ENCODE measurements at places on chromosomes 12 and 14. TPM values are rescaled to one million over a fixed set of nuclear protein-coding genes. Genes with fewer than 3 reads are reported as not detected.

IKBIP gene
- 32.1 TPM for total RNA-seq

DNA sequence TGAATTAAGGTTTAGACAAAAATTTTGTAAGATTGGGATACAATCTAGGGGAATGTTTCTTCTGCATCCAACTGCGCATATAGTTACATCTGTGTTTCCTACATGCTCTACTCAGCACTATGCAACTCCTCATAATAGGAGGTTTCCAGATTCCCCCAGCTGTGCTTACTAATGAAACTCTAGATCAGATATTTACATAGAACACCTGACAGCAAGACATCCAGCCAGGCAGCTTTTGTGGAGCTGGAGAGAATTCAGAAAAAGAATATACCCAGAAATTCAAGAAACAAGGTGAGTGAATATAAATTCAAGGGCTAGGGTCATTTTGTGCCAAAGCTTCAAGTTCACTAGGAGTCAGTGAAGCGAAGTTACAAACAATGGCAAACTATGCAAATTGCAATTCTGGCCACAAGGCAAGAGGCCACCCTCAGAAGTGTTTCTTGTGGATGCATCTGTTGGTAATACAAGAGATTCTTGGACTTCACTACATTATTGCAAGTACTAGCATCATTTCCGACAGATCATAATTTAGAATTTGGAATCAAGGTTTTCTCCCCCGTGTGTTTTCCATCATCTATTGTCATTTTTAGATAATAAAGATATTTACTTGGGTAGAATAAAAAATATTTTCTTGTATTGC is 341.2 kb upstream of the NAV3 start:
- peaks cover 4% of the 10 kb centered on the region for H3K4me1 ChIP-seq
- peak overlapping the region; percentile 44 for H3K27ac ChIP-seq
- no peak overlapping the region for H3K4me3 ChIP-seq
- DNase-seq = peak; percentile 92
- H3K27me3 ChIP-seq = no peaks in the 10 kb centered on the region

DNA sequence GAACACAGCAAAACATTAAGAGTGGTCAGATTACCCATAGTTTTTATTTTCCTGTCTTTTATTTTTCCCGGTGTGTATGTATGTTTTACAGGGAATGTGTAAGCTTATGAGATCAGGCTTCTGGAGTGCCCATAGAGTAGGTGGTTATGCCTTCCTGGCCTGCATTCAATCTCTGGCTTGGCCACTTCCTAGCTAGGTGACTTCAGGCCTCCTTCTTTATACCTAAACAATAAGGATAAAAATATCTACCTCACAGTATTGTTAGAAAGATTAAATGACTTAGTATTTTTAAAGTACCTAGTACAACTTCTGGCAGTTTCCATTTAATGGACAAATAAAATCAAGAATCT is 42.4 kb downstream of the ITPR2 start:
- no peaks in the 10 kb centered on the region for H3K36me3 ChIP-seq
- no peak overlapping the region for H3K27ac ChIP-seq
- H3K4me1 ChIP-seq = no peaks in the 10 kb centered on the region
- no peak overlapping the region for H3K4me3 ChIP-seq
- H3K27me3 ChIP-seq = no peaks in the 10 kb centered on the region

DNA sequence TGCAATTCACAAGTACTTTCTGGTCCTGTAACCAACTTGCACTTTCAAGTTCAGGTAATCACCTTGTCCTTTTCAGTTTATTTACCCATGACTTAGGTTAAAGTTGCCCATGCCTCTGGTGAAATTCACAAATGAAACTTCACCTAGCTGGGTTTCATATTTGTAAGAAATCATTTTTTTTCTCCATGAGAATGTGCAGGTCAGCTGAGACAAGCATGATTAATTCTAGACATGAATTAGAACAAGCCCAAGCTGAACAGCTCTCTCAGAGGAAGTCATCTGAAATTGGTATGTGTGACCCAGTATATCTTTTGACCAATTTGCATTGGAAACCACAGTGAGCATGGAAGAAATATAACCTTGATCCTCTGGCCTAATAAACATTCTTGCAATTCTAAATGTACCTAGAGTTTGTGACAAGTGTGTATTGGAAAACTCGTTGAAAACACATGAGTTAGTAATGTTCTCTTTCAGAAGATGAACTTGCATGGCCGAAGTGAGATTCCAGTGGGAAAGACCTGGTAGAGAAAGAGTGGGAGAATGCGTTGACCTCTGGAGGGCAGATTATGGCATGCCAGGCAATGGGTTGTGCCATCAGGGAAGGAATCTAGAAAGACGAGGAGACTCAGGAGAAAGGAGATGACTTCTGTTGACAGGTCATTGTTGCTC is 486.5 kb downstream of the ZFP36L1 start:
- H3K27me3 ChIP-seq = no peaks in the 10 kb centered on the region
- no peak overlapping the region for H3K4me3 ChIP-seq
- no peak for DNase-seq
- no peak overlapping the region for H3K27ac ChIP-seq
- H3K36me3 ChIP-seq = no peaks in the 10 kb centered on the region

- no peak overlapping the region for H3K27ac ChIP-seq
- DNase-seq = no peak
- H3K27me3 ChIP-seq = peaks cover 79% of the 10 kb centered on the region
These were observed 1.6 kb downstream of the HRK start for GRCh38 chr12:116879509-116880212.

GRCh38 chr14:69749956-69750355 is 17.0 kb upstream of the SRSF5 start:
- no peaks in the 10 kb centered on the region for H3K4me1 ChIP-seq
- no peak overlapping the region for H3K4me3 ChIP-seq
- no peak overlapping the region for H3K27ac ChIP-seq
- H3K36me3 ChIP-seq = no peaks in the 10 kb centered on the region

All from muscle of leg (tissue), 16 donors.